ENCODE measurements at places on chromosomes 3 and 15.

GRCh38 chr3:128971421-128972100 lies 22.3 kb downstream of the CFAP92 start:
- no peak for DNase-seq

GRCh38 chr3:46214751-46215352 lies 6.7 kb upstream of the CCR1 start:
- no peak for DNase-seq

DNA sequence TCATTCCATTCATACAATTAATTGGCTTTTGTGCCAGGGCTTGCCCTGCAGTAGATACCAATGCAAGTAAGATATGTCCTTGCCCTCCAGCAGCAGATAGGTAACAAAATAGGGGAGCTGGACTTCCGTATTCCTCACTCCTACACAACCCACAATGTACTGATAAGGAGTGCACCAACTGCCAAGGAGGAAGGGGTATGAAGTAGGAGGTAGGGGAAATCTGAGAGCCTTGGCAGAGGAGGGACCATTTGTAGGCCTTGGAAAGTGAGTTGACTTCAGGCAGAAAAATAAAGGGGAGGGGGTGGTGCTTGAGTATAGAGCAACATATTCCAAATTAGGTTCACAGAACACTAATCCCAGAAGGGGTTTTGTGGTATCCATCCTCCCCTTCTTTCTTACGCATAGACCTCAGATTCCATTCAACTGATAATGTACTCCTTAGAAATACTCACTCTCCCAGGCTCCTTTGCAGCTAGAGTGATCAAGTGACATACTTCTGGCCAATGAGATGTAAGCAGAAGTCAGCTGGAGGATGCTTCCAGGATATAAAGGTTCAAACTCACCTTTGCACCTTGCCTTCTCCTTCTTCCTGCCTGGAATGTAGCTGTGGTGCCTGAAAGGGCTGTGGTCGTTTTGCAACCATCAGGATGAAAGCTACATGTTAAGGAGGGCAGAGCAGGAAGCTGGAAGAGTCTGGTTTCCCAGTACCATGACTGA lies 127.1 kb upstream of the SMAD3 start:
- DNase-seq: no peak

DNA sequence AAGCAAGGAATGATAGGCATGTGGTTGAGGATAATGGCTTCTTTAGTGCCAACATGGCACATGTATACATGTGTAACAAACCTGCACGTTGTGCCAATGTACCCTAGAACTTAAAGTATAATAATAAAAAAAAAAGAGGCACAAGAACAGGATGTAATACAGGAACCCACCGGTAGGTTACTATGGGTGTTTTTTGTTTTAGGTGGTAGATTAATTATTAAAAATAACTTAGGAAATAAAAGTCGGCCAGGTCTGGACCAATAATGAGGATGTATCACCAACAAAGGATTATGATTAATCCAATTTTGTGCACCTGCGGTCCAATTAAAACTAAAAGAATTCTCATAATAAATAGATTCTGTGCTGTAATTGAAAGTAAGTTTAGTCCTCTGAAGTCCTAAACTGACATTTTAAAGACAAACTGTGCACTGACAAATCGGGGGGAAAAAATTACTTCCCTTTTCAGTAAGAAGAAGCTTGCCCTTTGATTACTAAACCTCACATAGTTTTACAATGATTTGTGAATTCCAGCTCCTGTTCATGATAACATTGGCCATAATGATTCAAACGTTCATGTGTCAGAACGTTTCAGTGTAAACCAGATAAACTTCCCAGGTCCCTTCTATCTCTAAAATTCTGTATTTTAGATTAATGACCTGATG lies 62.2 kb downstream of the CASR start:
- DNase-seq: no peak

DNA sequence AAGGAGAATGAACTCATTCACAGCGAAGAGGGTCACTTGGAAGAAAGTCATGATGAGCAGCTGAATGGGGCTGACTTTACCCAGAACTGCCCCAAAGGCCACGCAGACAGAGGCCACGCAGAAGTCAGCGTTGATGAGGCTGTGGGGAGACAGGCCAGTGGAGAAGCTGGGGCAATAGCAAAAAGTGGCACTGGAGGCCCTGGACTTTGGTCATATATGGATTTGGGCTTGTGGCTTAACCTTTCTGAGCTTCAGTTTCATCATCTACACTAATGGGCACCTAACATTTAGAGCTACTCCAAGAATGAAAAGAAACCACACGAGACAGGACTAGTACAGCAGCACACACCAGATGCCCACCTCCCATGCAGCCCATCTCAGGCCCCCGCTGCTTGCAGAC lies 13.3 kb downstream of the RHCG start:
- no peak for DNase-seq

GRCh38 chr15:47553947-47554346 lies 163.4 kb upstream of the SEMA6D start:
- no peak for DNase-seq

GRCh38 chr3:14329116-14329830 lies 73.1 kb upstream of the SLC6A6 start:
- DNase-seq: no peak

- DNase-seq: no peak
Measured at GRCh38 chr3:69809076-69809835, 70.0 kb downstream of the MITF start.

DNA sequence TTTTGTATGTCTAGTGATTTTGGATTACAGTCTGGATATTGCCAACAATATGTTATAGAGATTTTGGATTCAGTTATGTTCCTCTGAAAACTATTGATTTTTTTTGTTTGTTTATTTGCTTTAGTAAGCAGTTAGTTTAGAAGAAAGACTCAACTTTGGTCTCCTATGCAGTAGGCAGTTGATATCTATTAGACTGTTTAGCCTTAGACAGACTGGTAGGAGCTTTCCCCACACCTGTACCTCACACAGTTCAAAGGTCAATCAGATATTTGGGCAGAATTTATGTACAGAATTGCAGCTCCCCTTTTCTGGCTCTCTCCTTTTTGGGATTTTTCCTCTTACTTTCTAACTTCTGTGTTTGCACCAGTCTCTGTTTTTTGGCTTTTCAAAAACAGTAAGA lies 42.3 kb downstream of the IL20RB start:
- no peak for DNase-seq

DNA sequence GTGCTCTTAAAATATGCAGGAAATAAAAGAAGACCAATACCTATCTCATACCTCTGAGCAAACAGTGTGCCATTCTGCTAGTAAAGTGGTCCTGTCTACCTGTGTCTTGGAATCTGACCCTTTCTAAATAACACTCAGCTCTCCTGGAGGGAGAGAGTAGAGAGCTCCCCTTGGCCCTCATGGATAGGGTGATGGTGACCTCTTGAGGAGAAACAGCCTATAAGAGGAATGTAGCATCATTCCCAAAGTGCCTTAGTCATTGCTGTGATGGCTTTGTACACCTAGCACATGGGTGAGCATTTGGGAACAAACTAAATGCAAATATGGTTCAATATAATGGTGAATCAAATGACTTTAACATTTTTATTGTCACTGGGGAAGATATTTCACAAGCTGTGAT lies 10.0 kb downstream of the SNTN start:
- no peak for DNase-seq

DNA sequence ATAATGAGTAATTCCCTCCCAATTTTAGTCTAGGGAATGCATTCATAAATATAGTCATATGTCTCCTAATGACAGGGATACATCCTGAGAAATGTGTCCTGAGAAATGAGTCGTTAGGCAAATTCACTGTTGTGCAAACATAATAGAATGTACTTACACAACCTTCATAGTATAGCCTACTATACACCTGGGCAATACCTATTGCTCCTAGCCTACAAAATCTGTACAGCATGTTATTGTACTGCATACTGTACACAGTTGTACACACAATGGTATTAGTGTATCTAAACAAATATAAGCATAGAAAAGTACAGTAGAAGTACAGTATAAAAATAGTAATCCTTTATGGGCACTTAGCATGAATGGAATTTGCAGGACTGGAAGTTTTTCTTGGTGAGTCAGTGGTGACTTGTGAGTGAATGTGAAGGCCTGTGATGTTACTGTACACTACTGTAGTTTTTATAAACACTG lies 6.6 kb downstream of the DTWD1 start:
- DNase-seq: no peak

DNA sequence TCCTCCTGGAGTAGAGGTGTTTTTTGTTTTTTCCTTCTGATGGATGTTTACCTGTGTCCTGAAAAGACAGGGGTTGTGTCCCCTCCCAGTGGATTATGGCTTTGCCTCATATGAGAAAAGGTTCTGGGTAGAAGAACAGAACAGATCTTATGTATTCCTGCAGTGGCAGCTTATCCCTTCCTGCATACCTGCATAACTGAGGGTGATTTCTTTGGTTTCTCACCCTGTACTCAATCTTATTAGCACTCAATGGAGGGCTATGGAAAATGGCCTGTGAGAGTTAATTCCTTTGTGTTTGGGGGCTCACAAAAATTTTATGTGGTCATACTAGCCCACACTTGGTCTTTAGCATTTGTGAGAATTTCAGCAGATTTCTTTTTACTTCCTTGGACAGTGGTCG lies 482.0 kb upstream of the ONECUT1 start:
- DNase-seq: no peak
